ENCODE measurements at places on chromosomes 2 and 18.

GRCh38 chr2:433216-433615 is 145.3 kb upstream of the ALKAL2 start:
- no peak for DNase-seq

- no peak for DNase-seq
Measured at GRCh38 chr2:42917425-42917927, 125.1 kb upstream of the HAAO start.

- no peak for DNase-seq
Measured at GRCh38 chr18:67710639-67711038, 194.1 kb upstream of the DSEL start.

DNA sequence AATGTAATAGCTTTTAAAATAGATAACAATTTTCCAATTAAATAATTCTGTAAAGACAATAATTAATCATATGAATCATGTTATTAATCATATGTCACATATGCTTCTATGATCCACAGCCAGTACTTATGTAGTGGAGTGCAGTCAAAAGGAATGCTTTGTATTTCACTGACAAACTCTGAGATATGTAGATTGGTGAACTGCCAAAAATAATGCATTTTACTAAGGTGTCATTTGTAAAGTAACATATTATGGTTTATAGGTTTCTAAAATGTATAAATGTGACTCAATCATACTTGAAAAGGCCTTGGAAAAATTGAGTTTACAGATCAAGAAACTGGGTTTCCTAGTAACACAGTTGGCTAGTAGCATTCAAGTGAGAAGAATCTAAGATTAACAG is 93.8 kb upstream of the KCNH7 start:
- DNase-seq, result no peak

DNA sequence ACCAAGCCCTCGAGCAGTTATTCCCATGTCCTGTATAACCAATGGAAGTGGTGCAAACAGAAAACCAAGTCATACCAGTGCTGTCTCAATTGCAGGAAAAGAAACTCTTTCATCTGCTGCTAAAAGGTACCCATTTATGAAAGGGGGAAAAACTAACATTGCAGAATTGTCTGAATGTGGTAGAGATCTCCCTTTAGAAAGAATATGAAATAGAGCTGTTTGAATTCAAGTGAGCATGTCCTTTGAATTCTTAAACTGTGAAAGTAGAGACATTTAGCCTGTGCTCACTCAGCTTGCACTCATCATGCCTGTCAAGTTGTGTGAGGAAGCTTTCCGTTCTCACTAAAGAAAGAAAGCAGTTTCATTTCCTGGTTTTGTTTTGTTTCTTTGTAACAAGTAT is 87.4 kb downstream of the EML4 start:
- peak; percentile 24 for DNase-seq

DNA sequence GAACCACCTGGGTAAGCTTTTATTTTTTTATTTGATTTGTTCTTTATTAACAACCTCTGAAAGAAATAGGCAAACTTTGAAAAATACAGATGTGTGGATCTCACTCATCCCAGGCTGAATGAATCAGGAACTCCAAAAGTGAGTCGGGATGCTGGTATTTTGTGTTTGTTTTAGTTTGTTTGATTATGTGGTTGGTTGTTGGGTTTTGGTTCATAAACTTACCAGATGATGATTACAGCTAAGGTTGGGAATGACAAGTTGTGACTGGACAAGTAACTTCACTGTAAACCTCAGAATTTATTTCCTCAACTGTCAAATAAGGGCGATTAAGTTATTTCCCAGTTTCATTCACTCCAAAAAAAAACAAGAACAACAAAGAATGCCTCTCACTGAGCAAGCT is 80.5 kb upstream of the KIF5C start:
- no peak for DNase-seq

- no peak for DNase-seq
Measured at GRCh38 chr2:69755862-69756467, 14.0 kb downstream of the ANXA4 start.

DNA sequence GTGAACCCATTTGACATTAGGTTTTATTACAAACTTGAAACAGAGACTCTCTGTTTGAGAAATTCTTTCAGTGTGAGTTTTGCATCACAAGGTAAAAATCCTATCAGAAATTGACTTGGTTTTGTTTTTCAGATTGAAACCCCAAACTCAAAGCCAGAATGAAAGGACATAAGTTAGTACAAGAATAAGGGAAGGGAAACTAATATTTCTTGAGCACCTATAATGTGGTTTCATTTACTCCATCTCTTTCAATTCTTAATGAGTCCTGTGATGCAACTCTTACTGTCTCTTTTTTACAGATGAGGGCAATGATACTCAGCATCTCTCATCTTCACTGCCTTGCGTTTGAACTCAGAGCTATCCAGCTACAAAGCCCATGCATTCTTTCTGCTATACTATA is 210.0 kb upstream of the SIX3 start:
- no peak for DNase-seq

- no peak for DNase-seq
Measured at GRCh38 chr2:223815186-223815883, 22.0 kb downstream of the AP1S3 start.

- no peak for DNase-seq
Measured at GRCh38 chr2:170122883-170123547, 54.9 kb upstream of the MYO3B start.

DNA sequence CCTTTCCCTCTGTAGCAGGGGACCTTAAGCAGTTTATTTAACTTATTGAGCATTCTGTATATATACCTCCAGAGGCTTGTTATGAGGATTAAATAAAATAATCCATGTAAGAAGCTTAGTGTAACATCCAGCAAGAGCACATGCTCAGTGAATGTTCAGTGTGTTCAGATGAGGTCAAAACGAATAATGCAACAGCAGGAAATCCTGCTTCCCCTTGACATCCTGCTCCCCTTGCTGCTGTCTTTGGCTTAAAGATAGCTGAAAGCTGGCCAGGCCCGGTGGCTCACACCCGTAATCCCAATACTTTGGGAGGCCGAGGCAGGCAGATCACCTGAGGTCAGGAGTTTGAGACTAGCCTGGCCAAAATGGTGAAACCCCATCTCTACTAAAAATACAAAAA is 68.7 kb downstream of the COL4A4 start:
- no peak for DNase-seq

DNA sequence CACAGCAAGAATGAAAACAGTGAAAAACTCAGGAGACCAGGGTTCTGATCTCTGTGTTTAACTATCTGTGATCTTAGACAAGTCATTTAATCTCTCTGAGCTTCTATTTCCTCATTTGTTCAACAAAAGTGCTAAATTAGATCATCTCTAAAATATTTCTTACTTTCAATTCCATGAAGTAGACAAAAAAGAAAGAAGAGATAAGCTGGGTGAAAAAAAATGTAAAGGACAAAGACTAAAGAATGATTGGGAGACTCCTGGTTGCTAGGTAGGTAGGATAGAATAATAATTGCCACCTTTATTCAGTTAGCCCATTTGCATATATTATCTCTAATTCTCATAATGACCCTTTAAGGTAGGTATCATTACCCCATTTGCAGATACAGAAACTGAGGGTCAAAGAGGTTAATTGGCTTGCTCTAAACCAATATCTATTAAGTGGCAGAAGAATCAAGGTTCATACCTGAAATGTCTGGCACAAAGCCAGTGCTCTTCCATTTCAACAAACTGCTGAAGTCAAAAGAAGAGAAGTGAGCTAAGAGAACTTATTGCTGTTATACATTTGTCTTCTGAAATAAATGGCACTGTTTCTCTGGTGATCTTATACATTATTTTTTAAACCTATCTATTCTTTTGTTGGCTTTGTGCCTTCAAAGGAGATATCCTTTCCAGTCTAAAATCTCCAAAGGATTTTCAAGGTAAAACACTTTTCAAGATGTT is 141.7 kb downstream of the OTX1 start:
- DNase-seq, result no peak

DNA sequence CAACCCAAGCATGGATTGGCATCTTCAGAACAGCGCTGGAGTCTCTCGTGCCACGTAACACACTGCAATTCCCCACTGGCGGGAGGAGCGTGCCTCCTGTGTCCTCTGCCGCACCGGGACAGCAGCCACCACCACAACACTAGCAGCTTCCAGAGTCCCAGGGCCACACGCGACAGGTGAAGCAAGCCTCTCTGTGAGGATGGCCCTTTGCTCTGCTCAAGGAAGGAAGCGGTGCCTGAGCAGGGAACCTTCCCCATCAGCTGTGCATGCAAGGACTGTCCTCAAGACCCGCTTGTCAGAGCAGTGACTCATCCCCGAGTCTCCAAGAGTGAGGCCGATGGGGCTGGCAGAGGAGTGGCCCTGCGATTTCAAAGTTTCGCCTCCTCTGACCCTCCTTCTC is 44.0 kb downstream of the TTC32 start:
- no peak for DNase-seq
